ENCODE measurements at places on chromosomes 2 and 18.

DNA sequence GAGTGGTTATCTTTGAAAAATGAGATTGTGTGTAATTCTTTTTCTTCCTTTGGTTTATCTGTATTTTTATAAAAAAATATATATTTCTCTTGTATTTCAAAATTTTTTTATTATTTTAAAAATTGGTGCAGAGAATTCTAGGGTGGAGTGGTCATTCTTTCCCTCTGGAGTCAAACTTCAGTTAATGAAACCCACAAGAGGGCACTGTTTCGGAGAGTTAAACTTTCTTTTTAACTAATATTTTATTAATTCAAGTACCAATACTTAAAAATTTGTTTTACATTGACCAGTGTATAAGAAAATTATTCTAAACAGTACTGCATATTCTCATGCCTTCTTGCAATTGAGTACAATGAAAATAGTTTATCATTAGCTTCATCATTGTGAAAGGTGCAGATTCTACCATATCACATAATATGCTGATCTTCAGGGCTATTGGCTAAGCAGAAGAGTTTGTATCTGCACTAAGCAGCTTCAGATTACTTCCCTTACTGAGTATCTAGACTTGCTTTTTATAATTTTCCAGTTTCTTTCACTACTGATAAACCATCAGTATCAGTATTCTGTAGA, 50.1 kb downstream of the HS1BP3 start:
- DNase-seq: no peak

DNA sequence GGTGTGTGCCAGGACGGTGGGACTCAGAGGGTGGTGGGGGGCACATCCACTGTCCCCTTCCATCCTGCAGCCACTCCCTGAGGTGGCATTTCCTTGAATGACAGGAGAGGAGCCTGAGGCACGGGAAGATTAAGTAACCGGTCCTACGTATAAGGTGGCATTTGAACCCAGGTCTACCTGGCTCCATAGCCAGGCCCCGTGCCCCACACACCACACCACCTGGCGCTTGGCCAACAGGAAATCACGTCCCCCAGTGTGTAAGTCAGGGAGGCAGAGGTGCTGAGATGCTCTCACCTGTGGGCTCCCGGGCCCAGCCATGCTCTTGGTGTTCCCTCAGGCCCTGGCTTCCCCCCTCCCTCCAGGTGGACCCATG, 53.7 kb downstream of the HPCAL1 start:
- DNase-seq: no peak

GRCh38 chr2:149441255-149441654, 110.9 kb downstream of the LYPD6 start:
- DNase-seq: no peak

DNA sequence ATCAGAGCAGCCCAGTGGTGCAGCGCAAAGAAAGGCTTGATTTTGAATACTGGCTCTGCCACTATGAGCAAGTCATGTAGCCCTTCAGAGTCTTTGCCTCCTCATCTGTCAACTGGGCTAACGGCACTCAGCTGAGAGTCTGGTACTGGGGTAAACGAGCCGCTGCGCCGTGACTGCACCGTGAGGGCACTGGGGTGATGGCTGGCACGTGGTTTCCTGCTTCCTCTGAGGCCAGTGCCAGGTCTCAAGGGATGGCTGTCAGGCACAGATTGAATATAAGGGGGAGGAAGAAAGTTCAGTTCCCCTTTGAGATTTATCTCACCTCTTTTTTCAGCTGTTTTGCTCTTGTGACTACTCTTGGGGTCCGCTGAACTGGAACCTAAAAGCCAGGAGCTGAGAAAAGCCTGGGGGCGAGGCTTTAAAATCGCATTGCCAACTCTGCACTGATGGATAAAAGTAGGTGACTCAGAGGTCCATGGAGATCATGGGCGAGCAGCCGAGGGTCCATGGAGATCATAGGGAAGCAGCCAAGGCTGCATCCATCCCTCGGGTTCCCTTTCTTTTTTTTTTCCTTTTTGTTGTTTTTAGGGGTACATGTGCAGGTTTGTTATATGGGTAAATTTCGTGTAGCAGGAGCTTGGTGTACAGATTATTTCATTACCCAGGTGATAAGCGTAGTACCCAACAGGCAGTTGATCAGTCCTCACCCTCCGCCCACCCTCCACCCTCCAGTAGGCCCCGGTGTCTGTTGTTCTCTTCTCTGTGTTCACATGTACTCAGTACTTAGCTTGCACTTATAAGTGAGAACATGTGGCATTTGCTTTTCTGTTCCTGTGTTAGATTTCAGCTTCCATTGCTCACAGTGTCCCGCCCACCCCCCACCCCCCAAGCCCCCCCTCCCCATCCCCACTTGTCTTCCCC, 114.3 kb downstream of the SPP2 start:
- peak; percentile 14 for DNase-seq

- no peak for DNase-seq
Observed at GRCh38 chr2:159101755-159102489, 133.5 kb downstream of the TANC1 start.

- DNase-seq: no peak
Observed at GRCh38 chr2:239465017-239466001, 64.5 kb upstream of the HDAC4 start.

DNA sequence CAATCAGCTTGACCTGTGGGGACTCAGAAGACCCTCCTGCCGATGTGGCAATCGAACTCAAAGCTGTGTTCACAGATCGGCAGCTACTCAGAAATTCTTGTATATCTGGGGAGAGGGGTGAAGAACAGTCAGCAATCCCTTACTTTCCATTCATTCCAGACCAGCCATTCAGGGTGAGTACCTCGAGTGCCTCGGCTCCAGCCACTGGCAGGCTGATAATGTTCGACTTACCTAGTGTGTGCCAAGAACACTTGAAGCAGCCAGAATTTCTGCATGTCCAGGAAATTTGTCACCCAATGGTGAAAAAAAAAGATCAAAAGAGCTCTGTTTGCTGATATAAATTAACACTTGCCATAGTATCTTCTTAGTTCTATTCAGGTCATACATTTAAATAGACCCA, 2.3 kb downstream of the LGALSL start:
- DNase-seq: no peak

DNA sequence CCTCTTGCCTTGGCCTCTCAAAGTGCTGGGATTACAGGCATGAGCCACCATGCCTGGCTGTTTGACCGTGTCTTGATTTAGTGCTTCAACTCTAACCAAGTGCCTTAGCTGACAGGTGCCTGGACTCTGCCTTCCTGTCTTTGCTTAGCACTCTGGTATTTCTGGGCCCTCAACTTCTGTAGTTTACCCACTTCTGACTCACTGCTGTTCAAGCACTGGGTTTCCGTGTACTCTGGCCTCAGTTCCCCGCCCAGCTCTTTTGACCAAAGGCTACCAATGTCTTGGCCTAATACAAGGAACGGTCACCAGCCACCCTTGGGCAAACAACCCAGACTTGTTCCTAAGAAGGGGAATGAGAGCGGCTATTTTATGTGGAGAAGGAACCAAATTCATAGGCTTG, 35.7 kb upstream of the CABLES1 start:
- no peak for DNase-seq

DNA sequence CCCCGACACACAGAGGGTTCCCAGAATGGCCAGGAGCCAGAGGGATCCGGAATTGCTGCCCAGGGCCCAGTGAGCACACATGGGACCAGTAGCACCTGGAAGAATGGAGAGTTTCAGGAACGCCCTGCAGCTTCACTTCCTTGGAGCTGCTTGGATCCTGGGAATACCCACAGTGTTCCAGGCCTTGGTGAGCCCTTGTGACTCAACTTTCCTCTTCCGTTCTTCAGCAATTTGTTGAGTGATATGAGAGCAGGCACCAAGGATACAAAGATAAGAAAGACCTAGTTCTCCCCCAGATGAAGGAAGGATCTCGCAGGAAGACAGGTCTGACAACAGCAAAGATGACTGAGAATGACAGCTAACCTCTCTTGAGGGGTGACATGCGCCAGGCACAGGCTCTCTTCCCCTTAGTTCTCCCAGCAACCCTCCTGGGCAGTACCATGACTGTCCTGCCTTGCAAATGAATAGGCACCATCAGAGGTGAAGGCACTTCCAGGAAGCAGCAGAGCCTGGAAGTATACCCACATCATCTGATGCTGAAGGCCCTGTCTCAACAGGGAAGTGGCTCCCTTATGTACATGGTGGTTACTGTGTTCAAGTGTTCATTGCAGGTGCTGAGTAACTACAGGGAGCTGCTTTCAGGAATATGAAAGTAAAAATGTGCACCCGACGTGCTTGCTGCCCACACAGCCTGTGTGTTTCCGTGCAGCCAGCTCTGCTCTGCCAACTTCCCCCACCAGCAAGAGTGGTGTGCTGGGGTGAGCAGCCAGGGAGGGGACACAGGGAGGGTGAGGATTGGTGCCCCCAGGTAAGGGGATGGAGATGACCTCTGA, 116.2 kb downstream of the STPG4 start:
- DNase-seq: no peak

GRCh38 chr2:9981655-9982054, 30.2 kb downstream of the GRHL1 start:
- no peak for DNase-seq

DNA sequence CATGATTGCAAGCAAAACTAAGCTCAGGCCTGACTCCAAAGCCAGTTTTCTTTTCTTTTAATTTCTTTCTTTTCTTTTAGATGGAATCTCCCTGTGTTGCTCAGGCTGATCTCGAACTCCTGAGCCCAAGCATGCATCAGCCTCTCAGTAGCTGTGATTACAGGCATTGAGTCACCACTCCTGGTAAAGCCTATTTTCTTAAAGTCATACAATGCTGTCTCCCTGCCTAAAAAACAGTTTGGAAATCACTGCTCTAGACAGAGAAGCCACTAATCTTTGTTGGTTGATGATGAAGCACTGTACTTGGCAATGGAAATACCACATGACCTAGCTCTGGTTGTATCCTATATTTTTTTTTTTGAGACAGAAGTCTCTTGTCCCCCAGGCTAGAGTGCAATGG, 33.1 kb upstream of the ZNF532 start:
- no peak for DNase-seq

GRCh38 chr2:120348134-120348736, 2.3 kb downstream of the INHBB start:
- DNase-seq: no peak

GRCh38 chr2:120764492-120764891, 28.8 kb downstream of the GLI2 start:
- no peak for DNase-seq

- DNase-seq: no peak
Observed at GRCh38 chr2:133780099-133780996, 212.1 kb upstream of the NCKAP5 start.

All from stimulated activated CD8-positive, alpha-beta memory T cell treated with anti-CD3 and anti-CD28 coated beads, Interleukin-12 subunit alpha, Interleukin-12 subunit beta, amount 100 ng/mL, for 4 hours (primary cell).